Spleen (tissue), 13 donors: ENCODE measurements at places on chromosomes 7 and 10.
A peak's percentile ranks its signal among the peaks of the same experiment; 100 is the strongest.

GRCh38 chr10:76201962-76202361 is 770.5 kb downstream of the LRMDA start:
- no peak for DNase-seq

DNA sequence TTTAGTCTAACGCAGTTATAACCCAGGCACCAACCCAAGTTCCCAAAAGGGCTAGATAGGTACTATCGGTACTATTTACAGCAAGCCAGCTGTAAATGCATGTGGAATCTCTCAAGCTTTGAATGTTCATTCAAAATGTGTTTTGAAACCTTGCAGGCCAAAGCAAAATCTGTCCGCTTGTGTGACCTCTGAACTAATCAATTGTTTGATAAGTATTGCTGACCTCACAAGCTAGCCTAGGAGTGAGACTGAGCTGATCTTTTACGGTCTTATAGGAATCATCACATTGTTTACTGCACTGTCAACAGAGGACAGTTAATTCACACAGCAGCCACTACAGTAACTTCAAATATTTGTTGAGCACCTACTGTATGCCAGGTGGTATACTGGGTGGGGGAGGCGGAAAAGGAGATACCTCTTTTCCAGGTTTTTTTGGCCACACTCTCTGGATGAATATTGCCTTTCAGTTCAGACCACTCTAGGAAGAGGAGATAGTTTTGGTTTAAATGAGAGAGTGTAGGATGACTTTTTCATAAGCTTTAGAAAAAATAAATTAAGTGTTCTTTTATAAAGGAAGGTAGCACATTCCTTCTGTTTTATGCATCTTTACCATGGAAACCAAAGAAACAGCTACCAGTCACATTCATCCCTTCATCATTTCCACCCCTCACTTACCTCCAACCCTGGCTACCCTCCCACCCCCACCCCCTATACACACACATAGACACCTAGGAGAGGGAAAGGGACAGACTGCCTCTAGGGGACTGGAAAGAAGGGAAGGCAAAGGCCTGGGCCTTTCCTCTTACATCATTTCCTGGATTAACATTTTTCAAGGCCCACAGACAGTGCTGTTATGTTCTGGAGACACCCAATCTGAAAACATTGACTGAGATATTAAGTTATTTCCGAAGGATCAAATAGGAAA is 2.4 kb downstream of the PAPSS2 start:
- DNase-seq, result no peak

DNA sequence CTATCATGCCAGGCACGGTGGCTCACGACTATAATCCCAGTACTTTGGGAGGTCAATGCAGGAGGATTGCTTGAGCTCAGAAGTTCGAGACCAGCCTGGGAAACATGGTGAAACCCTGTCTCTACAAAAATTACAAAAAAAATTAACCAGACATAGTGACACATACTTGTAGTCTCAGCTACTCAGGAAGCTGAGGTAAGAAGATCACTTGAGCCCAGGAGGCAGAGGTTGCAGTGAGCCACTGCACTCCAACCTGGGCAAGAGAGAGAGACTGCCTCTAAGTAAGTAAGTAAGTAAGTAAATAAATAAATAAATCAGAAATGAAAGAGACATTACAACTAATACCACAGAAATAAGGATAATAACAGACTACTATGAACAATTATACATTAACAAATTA is 36.2 kb downstream of the PDLIM1 start:
- DNase-seq, result no peak

DNA sequence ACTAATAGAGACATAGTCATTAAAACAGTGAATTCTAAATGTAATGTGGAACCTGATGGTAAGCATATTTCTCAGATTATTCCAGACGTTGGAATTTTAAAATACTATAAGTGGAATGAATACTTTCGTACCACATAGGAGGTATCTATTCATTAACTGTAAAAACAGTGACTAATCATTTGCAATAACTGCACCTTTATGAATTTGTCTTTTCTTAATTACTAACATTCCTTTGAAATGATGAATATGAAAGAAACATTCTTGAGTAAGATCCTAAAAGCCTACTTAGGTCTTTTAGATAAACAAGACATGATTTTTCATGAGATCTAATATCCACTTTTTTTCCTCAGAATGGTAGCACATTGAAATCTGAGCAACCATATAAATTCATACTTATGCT is 549.0 kb upstream of the LRRN3 start:
- no peak for DNase-seq

DNA sequence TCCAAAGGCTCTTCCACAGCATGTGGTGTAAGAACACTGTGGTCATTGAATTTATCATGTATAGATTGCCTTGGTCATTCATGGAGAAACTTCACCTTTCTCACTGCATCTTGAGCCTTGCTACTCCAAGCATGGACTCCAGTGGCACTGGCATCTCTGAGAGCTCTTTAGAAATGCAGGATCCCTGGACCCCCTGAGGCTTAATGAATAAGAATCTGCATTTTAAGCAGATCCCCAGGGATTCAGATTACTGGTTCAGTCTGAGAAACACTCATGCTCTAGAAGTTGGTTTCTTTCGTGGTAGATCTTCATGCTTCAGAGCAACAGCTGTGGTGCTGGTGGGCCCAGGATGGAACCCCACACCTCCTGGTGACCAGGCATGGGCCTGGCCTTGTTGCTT is 63.2 kb downstream of the CFAP58 start:
- DNase-seq, result no peak

DNA sequence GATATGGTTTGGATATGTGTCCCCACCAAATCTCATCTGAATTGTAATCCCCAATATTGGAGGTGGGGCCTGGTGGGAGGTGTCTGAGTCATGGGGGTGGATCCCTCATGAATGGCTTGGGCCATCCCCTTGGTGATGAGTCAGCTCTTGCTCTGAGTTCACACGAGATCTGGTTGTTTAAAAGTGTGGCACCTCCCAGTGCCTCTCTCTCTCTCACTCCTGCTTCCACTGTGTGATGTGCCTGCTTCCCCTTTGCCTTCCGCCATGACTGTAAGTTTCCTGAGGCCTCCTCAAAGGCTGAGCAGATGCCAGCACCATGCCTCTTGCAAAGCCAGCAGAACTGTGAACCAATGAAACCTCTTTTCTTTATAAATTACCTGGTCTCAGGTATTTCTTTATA is 4.8 kb upstream of the GCK start:
- DNase-seq, result no peak

DNA sequence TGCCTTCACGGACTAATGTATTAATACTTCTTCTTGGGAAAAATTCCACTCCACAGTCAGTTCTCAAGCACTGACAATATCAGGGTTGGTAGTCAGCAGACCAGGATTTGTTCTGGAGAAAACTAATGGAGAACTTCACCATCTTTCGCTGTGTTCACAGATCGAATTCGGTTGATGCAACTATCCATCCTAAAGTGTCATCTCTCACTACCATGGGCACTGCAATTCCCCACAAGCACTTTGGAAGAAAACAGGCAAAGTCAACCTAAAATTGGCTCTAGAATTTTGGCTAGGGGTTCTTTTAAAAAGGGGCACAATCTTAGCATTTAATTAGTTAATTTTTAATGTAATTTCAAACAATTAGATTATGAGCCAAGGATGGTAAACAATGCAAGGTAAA is 164.4 kb downstream of the HGF start:
- no peak for DNase-seq

DNA sequence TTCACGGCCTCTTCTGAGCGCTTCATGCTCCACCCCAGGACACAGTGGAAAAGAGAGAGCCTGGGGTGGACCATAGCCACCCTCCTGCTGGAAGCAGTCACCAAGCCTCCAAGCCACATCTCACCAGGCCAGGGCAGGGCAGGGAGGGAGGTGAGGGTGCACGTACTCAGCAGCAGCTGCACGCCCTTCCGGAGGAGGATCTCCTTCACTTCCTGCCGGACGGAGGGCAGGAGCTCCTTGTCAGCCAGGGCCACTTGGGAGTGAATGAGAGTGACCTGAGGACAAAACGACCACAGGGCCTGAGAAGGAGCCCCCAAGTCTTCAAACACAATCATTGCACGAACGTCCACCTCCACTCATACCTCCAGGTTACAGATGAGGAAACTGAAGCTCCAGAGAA is 15.0 kb downstream of the AIFM2 start:
- DNase-seq, result peak; percentile 64

DNA sequence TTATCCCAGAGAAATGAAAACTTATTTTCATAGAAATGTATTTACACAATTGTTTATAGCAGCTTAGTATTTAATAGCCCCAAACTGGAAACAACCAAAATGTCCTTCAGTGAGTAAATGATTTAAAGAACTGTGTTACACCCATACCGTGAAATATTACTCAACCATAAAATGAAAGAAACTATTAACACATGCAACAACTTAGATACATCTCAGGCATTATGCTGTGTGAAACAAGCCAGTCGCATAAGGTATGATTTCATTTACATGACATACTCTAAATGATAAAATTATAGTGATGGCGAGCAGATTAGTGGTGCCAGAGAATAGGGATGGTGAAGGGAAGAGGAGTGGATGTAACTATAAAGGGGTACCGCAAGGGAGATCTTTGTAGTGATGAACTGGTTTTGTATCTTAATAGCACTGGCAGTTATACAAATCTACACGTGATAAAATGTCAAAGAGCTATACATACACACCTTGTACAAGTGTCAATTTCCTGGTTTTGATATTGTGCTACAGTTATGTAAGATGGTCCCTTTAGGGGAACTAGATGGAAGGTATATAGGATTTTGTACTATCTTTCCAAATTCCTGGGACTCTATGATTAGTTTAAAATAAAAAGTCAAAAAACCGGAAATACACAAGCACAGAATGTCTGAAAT is 40.5 kb downstream of the MACC1 start:
- DNase-seq, result no peak

GRCh38 chr10:59284118-59284975 is 78.0 kb downstream of the FAM13C start:
- no peak for DNase-seq

DNA sequence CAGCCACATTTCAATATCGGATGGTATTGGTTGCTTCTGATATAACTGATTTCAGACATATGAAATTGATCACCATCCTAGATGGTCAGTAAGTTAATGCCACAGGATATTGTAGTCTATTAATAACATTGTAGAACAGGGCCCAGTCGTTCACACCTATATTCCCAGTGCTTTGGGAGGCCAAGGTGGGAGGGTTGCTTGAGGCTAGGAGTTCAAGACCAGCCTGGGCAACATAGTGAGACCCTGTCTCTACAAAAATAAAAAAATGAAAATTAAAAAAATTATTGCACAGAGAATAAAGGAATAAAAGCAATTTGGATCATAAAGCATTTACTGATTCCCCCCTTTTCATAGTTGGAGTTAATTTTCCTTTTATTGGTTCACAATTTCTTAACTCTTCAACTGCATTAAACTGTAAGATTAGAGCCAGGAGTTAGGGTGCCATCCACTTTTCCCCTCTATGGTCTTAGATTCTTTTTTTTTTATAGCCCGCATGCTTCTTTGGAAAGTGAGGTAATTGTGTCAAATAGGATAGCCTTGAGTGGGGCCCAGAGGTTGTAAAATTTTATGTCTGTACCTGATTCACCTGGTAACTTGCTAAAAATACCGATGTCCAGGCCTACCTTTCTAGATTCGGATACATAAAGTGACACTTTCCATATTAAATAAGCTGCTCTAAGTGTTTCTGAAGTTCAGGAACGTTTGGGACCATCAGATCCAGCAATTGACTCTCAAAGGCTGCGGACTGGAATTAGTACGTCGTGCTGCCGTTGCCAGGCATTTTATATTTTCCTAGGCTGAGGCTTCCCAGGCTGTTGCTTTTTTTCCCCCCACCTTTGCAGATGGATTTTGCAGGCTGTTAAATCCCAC is 24.7 kb downstream of the ADK start:
- DNase-seq, result no peak

GRCh38 chr7:116912269-116912909 is 40.9 kb upstream of the ST7 start:
- DNase-seq, result no peak

- DNase-seq, result no peak
These were observed 20.1 kb upstream of the ATXN7L1 start for GRCh38 chr7:105896407-105896911.

- no peak for DNase-seq
These were observed 9.8 kb upstream of the MAFK start for GRCh38 chr7:1520539-1521234.

DNA sequence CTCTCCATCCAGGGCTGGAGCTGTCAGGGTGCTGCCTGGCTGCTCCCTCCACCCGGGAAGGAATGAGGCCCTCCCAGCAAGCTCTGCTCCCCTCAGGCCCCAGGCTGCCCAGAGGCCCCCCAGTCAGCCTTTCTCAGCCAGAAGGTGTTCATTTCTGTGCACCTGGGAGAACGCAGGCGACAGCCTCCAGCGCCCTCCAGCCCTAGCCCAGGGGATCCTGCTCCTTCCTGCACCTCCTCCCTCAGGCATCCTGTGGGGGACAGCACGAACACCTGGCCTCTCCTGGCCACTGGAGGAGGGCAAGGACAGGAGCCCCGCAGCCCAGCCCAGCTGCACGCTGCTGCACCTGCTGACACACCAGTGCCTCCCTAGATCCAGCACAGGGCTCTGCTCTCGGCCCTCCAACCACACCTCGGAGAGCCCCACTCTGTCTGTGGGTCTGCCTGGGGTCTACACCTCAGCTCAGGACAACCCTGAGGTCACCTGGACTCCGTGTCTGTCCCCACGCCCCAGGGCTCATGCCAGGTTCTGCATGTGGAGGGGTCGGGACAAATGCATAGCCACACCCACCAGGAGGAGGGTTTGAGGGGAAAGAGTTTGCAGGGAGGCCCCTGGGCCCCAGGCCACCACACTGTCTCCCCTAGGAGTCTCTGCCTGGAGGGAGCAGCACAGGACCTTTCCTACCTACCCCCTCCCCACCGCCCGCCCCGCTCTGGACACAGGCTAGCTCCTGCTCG is 7.4 kb upstream of the PWWP2B start:
- peak; percentile 80 for DNase-seq

- no peak for DNase-seq
These were observed 47.1 kb downstream of the NXPH1 start for GRCh38 chr7:8480527-8480926.

- DNase-seq, result no peak
These were observed 21.0 kb upstream of the TSPAN33 start for GRCh38 chr7:129123510-129123857.

DNA sequence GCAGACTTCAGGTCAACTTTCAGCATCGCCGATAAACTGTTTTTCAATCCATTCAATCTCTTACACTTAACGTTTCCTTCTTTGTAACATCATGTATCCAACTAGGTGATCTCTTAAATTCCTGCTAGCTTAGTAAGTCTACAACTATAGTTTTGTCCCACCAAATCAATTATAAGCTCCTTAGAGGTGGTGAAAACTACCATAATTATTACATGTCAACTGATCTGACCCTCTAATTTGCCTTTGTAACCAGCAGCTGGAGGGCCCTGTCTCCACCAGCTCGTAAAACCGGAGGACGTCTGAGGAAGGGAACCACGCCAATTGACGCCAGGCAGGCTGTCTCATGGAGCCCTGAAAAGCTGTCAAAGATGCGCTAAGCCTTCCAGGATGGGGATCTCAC is 113.4 kb downstream of the ABCC2 start:
- DNase-seq, result no peak

DNA sequence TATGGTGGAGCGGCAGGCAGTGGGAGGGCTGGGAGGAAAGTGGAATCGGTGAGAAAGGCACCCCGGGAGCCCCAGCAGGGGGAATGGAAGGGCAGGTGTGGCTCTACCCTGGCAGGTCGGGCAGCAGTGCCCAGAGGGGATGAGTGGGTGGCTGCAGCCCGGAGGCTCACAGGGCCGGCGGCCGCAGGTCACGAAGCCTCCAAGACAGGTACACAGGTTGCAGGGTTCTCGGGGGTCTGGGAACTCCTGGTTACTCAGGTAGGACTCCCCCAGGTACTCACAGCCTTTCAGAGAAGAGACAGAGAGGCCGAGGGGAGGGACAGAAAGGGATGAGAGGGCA is 21.8 kb downstream of the KCP start:
- DNase-seq, result peak; percentile 64
